ENCODE measurements at places on chromosomes 5 and 9.

DNA sequence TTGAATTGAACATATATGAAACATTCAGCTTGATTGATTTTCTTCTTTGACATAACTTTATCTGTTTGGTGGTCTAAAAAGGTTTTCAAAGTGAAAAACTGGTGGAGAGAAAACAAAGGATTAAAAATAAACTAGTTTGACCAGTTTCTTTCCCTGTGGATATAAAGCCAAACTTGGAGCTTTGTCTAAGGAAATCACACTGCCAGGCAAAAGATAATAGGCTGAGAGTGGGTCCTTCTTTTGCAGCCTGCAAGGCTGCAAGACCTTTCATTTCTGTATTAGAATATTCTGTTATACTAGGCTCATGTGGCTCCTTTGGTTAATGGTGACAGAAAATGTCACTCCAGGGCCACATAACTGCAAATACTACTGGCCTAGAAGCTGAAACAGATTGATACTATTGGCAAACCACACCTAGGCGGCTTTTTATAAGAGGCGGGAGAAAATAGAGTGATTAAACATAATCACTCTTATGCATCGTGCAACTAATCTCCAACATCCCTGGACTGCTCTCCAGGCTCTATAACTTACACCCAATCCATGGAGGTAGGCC lies 129.1 kb upstream of the ZNF462 start:
- no peak for DNase-seq

GRCh38 chr9:73980754-73981153 lies 516.4 kb upstream of the RORB start:
- DNase-seq: no peak

DNA sequence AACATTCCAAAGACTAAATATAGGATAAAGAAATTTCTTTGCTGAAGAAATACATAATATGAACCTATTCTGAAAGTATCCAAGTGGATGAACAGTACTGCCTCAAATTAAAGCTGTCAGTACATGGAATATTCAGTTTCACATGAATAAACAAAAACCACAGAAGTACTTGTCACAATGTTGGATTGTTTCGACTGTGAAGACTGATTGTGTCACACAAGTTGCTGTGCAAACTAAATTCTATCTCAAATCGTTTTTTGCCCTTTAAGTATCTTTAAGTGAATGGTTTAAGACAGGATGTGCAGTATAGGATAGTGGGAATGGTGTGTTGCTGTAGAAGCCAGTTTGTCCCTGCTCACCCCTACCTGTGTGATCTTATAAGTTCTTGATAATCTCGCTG lies 137.4 kb upstream of the OTULINL start:
- no peak for DNase-seq

GRCh38 chr5:100584069-100584468 lies 48.9 kb downstream of the FAM174A start:
- DNase-seq: no peak

- no peak for DNase-seq
These were observed 954.1 kb upstream of the COX7C start for GRCh38 chr5:85663708-85664031.

DNA sequence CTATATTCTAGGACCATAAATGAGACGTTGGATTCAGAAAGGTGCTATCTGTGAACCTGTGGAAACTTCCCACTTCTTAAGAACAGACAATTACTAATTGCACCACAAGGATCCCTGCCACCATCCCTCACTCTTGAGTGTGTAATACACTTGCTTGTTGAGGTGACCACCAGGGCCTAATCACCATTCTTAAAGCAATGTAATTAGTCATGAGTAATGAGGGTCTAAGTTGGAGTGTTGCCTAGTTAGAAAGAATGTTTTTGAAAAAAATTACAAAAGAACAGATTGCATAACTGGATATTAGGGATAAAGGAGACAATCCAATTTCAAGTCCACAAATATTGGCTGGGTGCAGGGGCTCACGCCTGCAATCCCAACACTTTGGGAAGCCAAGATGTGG lies 56.9 kb upstream of the TRIO start:
- DNase-seq: no peak

- DNase-seq: no peak
These were observed 19.8 kb downstream of the RGMB start for GRCh38 chr5:98793223-98793622.

DNA sequence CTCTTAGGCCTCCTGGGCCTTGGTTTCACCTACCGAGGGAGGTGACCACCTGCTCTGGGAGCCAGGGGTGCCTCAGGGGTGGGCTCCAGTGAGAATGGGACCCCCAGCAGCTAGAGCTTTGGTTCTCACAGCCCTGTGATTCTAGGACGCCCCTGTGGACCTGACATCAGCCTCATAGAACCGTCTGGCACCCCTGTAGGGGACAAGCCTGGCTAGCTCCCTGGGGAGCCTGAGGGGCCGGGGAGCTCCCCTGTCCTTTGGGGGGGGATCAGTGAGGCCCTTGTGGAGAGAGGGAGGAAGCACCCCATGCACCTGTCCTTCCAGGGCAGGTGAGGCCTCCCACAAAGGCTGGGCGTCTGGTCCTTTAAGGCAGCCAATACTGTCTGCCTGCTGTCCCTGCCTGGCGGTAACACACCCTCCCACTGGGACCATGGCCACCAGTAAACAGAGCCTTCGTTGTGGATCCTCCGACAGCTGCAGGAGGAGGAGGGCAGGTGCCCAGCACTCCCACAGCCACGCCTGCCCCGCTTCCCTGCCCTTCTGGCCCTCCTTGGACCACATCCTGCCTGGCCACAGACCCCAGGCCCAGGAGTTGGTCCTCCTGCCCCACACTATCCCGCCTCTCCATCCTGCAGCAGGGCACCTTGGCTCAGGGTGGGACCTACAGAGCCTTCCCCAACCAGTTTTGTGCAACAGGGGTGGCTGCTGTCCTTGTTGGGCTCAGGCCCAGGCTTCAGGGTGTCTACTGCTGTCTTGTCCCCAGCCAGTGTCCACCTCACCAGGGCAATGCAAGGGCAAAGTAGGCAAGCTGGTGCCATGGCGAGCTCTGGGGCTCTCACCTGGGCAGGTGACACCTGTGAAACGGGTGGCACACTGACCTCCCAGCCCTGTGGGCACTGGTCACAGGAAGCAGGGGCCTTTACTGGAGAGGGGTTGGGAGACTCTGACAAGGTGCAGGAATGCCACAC lies 3.0 kb upstream of the TUBB4B start:
- DNase-seq: no peak

DNA sequence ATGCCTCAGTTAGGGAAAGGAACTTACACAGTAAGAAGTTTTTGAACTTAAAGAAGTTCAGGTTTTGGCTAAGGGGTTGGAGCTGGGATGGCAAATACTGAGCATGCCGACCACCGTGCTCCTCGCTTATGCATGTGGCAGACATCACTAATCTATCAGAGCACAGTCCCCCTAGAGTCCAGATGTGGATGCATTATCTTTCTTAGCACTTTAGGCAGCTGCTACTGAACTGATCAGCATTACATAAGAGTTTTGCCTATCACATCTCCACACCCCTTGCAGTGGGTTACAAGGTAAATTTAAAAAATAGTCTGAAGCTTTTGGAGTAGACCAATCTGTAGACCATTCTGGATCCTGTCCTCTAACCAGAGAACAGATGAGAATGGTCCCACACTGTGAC lies 22.4 kb downstream of the MACIR start:
- DNase-seq: no peak

DNA sequence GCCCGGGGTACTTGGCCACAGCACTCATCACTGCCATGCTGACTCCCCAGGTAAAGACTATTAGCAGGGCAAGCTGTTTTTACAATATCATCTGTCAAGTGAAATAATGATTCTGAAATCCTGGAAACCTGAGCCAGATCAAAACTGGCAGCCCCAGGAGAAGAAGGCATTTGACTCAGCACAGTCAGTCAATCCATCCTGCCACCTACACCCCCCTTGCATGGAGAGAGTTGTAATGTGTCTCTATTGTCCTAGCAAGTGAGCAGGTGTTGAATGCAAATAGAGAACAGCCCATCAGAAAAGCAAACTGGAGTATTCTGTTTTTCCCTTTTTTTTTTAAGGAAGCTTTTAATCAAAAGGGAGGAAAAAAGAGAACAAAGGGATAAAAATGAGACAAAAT lies 291.2 kb downstream of the BRINP1 start:
- DNase-seq: no peak

- DNase-seq: no peak
These were observed 238.7 kb downstream of the EFNA5 start for GRCh38 chr5:107431998-107432397.

DNA sequence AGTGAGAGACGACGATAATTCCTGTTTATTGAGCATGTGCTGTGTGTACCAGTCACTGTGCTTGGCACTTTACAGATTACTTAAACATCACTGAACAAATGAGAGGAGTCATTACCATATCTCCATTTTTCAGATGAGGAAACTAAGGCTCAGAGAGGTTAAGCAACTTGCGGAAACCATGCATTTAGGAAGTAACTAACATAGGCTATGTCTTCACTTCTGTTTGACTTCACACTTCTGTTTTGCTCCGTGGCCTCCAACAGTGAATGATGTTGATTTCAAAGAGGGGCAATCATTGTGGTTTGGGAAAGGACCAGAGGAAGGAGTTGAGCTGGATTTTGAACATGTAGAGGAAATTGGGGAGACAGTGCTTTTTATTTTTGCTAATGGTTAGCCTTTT lies 16.7 kb downstream of the GCNT1 start:
- no peak for DNase-seq

DNA sequence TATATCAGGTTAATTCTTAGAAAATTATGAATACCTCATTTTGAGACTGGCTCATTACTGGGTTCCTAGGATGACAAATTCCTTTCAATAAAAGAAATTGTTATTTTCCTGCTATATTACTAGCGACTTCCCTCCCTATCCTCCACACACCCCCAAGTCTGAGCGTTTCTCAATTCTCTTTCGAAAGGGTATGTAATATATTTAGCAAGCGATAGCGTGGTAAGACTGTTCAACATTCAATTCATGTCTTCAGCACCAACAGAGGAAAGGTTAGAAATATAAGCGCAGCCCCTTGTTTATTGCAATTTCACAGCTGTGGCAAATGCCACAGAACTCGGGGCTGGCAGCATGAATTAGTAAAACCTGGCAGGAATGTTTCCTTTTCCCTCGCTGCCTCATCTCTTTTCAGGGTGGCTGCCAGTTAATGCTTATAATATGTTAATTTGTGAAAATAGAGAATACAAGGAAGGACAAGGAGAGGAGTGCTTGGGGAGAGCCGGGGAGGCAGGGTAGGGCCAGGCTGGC lies 152.7 kb upstream of the TBCA start:
- no peak for DNase-seq

DNA sequence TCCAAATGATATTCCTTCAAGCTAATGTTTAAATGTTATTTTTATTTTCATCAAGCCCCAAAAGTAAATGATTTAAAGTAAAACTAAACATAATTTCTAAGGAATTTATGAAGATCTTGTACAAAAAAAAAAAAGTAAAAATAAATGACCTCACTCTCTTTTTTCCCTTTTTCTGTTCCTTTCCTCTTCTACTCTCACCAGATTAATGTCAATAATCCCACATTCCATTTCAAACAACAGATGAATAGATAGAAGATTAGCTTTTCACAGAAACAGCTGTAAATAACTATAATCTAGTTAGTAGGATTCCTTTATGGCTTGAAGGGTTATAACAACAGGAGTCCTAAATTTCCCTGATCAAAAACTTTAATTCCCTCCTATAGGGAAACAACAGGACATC lies 88.1 kb downstream of the EFNA5 start:
- DNase-seq: no peak

DNA sequence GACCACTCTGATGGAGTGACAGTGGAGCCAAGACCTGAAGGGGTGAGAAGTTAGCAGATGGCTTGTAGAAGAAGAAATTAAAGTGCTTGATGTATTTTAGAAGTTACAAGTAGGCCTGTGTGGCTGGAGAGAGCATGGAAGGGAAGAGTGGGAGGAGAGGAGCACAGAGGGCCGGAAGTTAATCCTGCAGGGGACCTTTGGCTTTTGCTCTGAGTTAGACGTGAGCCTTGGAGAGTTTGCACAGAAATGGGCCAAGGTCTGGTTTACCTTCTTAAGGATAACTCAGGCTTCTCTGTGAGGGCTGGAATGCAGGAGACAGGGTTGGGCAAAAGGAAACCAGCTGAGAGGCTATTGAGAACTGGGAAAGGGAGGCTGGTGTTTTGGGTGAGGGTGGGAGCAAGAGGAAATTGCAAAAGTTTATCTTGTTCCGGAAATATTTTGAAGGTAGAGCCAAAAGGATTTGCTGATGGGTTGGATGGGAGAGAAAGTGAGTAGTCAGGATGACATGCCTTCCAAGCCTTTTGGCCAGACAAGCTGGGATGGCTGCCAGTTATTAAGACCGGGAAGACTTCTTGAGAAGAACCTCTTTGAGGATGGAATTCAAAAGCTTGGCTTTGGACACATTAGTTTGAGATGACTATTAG lies 17.5 kb upstream of the F2RL1 start:
- DNase-seq: no peak

GRCh38 chr9:35962126-35962906 lies 4.4 kb upstream of the OR2S2 start:
- no peak for DNase-seq

GRCh38 chr9:132749306-132749705 lies 79.0 kb downstream of the GTF3C4 start:
- no peak for DNase-seq

DNA sequence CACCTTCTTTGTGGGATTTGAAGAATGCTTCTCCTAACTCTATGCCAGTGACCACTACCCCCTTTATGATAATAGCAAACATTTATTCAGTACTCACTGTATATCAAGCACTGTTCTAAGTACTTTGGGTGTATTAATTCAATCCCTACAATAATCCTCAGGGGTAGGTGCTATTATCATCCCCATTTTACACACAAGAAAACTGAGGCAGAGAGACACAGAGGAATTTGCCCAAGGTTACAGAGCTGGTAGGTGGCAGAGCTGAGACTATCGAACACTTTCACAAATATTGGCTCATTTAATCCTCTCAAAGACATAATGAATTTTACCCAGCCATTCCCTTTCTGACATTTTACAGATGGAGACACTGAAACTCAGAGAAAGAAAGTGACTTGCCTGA lies 9.8 kb upstream of the LARP1 start:
- no peak for DNase-seq

DNA sequence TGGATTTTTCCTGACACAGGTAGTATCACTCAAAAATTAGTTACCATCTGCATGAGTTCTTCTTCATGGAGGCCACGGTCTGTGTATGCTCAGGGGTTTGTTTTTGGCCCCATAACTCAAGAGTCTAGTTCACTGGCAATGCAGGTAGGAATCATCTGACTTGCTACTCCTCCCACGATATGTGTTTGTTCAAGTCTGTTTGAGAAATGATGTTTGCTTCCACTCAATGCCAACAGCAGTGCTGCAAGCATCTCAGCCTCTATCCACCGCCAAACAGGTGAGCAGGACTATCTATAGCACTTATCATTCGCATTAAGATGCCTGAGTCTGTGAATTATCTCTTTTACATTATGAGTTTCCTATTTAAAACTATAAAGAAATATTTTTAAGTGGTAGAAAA lies 264.8 kb upstream of the PTGER4 start:
- no peak for DNase-seq

- no peak for DNase-seq
These were observed 197.0 kb downstream of the SEC61B start for GRCh38 chr9:99419070-99419469.

GRCh38 chr5:88882276-88883038 lies 527 bp downstream of the MEF2C start:
- DNase-seq: no peak

- DNase-seq: no peak
These were observed 24.0 kb downstream of the OR1J1 start for GRCh38 chr9:122453677-122454135.

GRCh38 chr5:141354900-141355469 lies at the start of gene PCDHGA4:
PCDHGA4 (plus strand) TSS chr5:141355021; CDS start chr5:141355108, 87 bp downstream.
- DNase-seq: no peak
